ENCODE measurements at places on chromosomes 2 and 18.

- DNase-seq = no peak
Measured at GRCh38 chr2:72139471-72139873, 8.2 kb downstream of the CYP26B1 start.

GRCh38 chr2:28053597-28053996 is 163.1 kb downstream of the BABAM2 start:
- no peak for DNase-seq

DNA sequence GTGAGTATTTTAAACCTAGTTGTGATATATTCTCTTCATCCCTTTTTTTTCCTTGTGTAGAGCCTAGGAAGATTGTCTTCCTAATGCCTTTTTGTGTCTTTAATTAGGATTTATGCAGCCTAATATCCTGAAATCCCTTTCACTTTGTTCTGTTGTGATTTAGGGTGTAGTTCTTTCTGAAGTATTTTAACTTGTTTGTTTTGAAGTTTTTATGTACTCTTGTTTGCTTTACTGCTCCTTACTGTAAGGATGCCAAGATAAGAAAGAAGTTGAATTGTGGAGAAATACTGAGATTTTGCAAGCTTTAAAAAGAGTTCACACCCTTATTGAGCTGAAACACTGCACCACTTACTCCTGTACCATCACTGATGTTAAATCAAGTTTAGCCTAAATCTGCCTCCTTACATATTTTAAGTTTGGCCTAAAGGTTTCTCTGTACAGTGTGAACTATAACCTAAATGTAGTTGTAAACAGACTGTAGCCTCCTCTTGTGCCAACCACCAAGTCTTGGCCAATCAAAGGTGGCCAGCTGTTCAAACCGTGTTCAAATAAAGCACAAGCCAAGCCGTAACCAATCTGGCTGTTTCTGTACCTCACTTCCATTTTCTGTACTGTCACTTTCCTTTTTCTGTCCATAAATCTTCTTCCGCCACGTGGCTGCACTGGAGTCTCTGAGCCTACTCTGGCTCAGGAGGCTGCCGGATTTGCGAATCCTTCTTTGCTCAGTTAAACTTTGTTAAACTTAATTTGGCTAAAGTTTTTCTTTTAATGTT is 17.7 kb upstream of the ACOXL start:
- DNase-seq = no peak

- no peak for DNase-seq
Measured at GRCh38 chr2:225534697-225535096, 135.2 kb downstream of the NYAP2 start.

DNA sequence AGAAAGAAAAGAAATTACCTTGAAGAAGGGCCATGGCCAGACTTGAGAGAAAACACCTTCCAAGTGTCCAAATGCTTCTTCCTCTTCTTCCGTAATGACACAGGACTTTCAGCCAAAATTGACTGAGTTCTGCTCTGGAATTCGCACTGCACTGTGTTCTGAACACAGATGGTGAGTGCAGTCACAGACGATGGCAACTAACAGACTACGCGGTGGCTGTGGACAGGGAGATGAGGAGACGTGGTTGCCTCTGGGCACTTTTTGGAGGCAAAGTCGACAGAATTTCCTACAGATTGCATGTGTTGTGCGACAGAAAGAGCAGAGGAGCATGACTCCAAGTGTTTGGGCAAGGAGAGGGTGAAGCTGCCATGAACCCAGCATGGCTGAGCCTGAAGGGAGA is 4.3 kb upstream of the NAPG start:
- no peak for DNase-seq

DNA sequence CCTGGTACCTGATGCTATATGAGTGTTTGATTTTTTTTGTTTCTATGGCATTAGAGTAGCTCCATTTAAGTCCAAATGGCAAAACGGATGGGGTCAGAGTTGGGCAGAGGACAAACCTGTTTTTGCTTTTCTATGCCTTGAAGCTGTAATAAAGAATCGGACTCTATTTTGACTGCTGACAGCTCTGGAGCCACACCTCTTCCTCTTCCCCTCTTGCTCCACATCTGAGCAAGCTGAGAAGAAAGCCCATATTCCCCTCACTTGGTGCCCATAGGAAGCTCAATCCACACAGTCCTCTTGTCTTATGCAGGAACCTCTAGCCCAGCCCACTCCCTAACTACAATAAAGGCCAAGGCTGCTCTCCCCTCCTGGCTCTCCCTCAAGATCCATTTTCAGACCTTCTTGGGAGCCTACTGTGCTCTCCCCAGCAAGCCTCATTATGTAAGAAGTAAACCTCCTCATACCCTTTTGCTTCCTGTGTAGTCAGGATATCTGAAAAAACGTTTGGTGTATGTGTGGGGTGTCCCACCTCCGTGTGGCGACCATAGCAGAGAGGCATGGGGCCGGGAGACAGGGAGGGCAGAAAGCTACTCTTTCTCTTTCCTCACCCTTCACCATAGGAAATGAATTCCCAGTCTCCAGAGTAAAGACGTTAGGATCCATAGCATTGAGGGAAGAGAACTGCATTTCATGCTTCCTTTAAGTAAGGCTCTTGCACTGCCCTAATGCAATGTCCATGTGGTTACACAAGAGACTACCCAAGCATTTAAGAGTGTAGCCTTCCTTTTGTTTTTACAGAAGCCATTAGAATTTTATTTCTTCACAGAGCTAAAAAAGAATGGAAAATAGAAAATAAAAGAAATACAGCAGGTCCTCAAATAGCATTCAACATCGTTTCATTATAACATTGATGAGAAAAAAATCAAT is 41.9 kb upstream of the RAPGEF4 start:
- DNase-seq = no peak

DNA sequence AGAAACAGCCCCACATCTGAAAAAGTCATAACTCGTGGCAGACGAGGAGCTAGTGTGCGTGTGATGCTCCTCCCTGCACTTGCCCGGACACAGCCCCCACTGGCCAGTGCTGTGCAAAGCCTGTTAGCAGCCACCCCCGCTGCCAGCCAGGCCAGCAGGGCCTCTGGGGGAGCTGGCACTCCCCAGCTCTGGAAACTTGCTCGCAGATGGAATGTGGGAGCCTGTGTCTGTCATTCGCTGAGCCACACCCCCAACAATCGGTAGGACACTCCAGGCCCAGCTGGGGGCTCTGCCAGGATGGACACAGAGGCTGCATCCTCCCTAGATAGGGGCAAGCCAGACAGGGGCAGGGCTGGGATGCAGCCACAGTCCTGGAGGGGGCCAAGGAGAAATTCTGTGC is 62.4 kb upstream of the ATG16L1 start:
- no peak for DNase-seq

- DNase-seq = no peak
Measured at GRCh38 chr2:151928380-151928779, 100.2 kb upstream of the ARL5A start.

- DNase-seq = no peak
Measured at GRCh38 chr2:199903111-199903510, 8.0 kb upstream of the C2orf69 start.

- no peak for DNase-seq
Measured at GRCh38 chr2:226130192-226130591, 669.4 kb downstream of the IRS1 start.

GRCh38 chr2:48902521-48902920 is 147.0 kb upstream of the LHCGR start:
- no peak for DNase-seq

- DNase-seq = no peak
Measured at GRCh38 chr18:54149078-54149697, 75.3 kb downstream of the MBD2 start.

DNA sequence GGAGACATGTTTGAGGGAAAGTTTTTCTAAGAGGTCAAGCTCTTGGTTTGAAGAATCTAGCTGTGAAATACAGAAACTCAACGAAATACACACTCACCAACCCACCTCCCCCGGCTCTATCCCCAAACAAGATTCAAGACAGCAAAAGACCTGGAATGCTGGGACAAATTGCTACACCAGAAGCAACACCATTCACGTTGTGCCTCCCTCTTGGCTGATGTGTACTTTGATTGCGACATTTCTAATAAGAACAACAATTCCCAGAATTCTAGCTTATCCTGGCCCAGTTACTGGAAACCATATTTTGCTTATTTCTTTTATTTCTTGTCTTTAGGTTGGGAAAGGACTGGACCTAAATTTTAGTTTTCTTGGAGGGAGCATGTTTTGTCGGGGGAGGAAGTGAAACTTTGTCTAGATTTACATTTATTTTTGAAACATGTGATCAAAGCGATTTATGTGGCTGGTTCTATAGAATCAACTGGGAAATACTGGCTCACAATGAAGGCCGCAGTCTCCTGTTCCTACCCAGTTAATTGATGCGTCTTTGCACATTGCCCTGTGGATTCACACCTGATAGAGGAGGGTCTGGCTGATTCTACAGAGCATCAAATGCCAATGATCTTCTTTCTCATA is 29.6 kb upstream of the LPIN1 start:
- no peak for DNase-seq

GRCh38 chr2:15189216-15189615 is 371.9 kb downstream of the NBAS start:
- no peak for DNase-seq

GRCh38 chr2:29293830-29294438 is 178.7 kb downstream of the CLIP4 start:
- no peak for DNase-seq

DNA sequence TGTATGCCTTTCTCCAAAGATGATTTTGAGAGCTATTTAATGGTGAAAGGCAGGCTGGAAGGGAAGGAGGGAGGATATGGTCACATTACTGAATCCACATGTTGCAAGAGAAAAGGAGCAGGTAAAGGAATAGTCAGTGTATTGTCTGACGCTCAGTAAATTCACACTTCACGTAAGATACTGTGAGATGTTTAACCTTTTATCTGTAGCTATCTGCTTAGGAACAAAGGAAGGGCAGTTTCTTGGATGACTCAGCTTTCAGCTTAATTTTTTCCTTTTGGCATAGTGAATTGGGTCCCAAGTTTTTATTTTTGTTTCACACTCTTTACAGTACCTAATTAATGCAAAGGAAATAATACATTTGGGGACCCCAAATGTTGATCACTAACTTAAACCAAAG is 96.2 kb downstream of the PMS1 start:
- no peak for DNase-seq

DNA sequence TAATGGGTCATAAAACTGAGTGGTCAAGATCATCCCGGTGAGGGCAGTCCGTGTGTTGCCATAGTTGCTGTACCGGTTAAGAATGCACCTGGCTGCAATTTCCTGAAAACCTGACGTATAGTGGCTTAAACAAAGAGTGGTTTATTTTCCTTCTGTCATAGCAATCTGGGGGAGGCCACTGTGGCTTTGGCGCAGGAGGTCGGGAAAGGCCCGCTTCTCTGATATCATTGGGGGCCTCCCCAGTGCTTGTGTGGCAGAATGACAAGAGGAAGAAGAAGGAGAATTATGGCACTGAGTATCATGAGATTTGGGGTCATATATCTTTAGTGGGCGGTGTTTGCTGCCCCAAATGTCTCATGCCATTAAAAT is 4.4 kb downstream of the C2orf92 start:
- no peak for DNase-seq

GRCh38 chr18:23963443-23964165 is 51.0 kb upstream of the TTC39C start:
- DNase-seq = no peak

- no peak for DNase-seq
Measured at GRCh38 chr2:104434318-104434792, 419.6 kb upstream of the POU3F3 start.

GRCh38 chr18:41756141-41756540 is 198.9 kb upstream of the PIK3C3 start:
- no peak for DNase-seq

DNA sequence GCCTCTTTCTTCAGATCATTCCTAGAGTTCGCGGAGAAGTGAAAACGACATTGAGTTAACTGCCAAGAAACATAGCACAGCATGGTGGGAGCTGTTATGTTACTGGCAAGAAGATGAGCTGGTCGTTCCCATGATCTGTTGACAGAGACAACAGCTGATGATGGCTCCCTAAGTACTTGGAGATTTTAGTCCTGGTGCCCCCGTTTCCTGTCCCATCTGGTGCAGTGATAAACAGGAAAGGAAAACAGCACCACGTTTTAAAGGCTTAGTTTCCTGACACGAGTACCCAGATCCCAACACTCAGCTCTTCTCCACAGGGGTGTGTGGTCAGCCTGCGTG is 56.4 kb upstream of the KCNG2 start:
- DNase-seq = no peak

- no peak for DNase-seq
Measured at GRCh38 chr2:67755156-67755882, 307.5 kb downstream of the C1D start.

DNA sequence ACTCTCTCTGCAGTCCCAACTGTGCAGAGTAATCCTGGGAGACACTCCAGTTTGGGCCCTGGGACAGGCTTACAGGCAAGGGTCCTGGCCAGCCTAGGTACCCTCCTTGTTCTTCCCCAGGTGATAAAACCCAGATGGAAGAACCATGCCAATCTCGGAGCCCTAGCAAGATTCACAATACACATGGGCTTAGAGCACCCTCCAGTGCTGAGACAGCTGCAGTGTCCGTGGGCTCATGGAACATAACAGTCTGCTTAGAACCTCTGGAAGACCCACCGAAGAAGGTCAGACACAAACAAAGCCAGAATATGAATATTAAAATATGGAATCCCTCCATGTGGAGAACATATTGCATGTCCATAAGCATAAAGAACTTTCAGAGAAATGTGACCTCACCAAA is 568.1 kb downstream of the KCNJ3 start:
- no peak for DNase-seq

DNA sequence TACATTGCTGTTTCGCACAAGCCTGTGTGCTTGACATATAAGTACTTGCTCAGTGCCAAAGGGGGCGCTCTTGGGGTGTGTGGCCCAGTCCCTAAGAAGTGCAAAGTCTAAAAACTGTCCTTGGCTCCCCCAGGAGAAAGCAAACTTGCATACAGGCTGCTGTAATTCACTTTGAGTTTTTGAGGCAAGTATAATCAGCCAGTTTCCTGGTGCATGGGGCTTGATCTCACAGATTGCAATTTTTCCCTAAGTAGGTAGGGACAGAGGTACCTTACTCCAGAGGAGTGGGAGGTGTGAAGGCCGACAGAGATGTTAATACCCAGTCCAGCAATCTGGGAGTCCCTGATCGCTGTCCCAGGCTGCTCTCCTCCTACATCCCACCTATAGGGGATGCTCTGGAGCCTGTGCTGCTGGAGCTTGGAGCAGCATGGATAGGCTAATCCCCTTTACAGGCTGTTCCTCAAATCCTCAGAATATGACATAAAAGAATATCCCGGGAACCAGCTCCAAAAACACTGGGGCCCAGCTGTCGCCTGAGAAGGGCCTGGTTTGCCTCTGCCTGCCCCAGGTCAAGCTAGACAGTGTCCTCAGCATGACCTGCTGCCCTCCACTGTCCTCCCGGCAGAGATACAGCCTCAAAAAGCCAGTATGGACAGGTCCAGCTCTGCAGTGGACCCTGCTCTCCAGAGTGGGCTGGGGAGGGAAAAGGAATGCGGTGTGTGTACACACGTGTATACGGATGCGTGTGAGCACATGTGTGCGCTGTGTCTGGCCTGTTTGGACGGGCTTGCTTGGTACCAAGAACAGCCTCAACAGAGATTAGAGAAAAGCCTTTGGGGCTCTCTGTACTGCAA is 136.5 kb upstream of the HAAO start:
- DNase-seq = no peak

- no peak for DNase-seq
Measured at GRCh38 chr2:11528228-11528627, 5.6 kb upstream of the GREB1 start.

Measured in CD8-positive, alpha-beta memory T cell (primary cell).